ENCODE measurements at places on chromosomes 6 and 20.

DNA sequence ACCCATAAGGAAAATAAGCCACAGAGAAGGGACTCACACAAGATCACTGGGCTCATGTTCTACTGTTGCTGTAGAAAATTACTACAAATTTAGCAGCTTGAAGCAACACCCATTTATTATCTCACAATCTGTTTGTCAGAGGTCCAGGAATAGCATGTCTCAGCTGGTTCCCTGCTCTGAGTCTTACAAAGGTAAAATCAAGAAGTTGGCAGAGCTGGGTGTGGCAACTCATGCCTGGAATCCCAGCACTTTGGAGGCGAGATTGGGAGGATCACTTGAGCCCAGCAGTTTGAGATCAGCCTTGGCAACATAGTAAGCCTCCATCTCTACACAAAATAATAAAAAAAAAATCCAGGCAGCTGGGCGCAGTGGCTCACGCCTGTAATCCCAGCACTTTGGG is 28.5 kb upstream of the ZNF831 start:
- DNase-seq, result no peak

DNA sequence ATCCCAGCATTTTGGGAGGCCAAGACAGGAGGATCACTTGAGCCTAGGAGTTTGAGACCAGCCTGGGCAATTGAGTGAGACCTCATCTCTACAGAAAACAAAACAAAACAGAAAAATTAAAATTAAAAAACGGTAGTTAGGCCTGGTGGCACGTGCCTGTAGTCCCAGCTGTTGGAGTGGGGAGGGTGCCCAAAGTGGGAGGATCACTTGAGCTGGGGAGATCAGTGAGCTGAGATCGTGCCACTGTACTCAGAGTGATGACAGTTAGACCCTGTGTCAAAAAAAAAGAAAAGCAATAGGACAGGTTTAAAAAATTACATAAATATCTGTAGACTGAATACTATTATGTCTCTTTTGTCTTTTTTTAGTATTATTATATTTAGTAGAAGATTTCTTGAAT is 64.3 kb downstream of the ITCH start:
- DNase-seq, result no peak

GRCh38 chr6:127279815-127280214 is 13.2 kb downstream of the RNF146 start:
- no peak for DNase-seq

GRCh38 chr6:166268431-166268830 is 39.8 kb downstream of the PRR18 start:
- no peak for DNase-seq

DNA sequence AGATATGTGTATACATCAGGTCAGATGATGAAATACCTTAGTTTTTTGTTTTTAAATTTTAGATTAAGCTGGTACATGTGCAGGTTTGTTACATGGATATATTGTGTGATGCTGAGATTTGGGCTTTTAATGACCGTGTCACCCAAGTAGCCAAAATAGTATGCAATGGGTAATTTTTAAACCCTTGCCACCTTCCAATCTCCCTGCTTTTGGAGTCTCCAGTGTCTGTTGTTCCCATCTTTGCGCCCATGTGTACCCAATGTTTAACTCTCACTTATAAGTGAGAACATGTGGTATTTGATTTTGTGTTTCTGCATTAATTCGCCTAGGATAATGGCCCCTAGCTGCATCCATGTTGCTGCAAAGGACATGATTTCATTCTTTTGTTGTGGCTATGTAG is 45.8 kb downstream of the TNFAIP3 start:
- no peak for DNase-seq
